ENCODE measurements at places on chromosomes 2 and 18. TPM values are rescaled to one million over a fixed set of nuclear protein-coding genes. Genes with fewer than 3 reads are reported as not detected.

DNA sequence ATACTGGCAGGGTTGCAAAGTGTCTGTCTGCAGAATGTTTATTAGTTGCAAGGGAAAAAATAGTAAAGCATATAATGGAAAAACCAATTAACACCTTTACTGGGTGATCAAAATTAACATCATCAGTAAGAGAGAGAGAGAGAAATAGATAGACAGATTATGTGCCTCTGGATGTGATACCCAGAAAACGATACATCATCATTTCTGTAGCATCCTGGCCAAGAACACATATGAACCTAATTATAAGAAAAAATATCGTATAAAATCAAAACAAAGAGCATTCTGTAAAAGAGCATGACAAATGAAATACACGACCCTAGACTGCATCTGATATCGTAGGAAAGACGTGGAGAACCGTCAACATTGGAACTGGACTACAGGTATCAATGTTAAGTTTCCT lies 64.6 kb downstream of the SMC6 start:
- DNase-seq = no peak

- DNase-seq = no peak
These were observed 9.6 kb downstream of the PTPRM start for GRCh38 chr18:7576685-7577084.

DNA sequence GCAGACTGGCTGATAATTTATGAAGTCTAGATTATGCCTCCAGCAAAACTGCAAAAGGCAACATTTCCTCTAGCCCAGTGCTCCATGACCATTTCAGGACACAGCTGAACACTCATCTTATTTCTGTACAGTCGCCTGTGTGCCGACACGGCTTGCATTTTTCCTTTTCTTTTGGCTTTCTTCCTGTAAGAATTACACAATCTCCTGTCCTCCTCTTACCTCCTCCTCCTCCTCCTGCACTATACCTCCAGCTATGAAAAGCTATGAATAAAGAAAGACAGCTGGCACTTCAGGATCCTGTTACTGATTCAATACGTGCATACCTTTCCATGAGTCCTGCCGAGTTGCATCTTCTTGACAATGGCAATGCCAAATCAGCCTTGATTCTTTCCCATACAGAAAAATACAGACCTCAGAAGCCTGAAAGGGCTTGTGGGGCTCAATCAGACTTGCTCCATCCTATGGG lies 32.2 kb upstream of the TRIB2 start:
- DNase-seq = no peak

DNA sequence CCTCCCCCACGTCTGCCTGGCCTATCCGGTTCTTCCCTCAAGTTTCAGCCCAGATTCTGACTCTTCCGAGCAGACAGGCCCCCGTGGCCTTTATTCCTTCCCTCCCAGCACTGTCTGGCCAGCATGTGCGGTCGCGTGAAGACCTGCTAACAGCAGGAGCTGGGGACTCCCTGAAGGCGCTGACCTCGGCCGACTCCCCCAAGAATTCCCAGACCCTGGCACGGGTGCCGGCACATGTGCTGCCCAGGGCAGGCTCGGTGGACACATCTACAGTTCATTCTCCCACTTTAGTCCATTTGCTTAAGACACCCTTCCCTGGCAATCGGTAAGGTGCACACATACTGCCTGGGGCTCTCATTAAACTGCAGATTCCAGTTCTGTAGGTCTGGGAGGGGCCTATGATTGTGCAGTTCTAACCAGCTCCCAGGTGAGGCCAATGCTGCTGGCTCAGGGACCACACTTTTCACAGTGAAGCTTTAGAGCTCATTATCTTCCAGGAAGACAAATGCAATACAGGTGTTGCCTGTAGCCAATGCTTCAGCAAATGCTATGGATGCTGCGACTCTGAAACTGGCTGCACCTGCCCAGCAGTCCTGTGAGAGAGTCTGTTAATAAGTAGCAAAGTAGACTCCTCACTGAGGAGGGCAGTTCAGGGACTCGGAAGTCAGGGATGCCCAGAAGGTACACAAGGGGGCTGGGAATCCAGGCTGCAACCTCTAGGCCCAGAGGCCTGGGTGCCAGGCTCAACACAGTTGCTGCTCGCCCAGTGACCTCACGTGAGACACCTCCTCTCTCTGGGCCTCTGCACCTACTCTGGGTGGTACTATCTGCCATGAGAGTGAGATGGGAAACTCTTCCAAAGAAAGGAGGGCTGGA lies 45.4 kb upstream of the TAF1B start:
- DNase-seq = no peak

GRCh38 chr2:237430861-237431260 lies 16.9 kb upstream of the COL6A3 start:
- DNase-seq = no peak

DNA sequence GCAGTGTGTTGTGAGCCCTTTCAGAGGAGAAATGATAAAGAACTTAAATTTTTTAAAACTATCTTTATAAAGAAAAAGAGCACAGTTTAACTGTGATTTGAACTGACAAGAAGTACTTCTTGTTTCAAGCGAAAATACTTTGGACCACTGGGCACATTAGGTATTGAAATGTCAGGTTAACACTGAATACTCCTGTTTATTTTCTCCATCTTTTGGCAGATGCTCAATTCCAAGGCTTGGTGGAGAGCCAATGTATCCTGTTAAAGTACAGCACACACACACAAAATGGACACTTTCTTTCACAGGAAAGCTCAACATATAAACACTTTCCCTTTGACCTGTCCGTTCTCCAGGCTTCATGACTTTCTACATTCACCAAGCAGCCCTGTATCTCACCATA lies 32.6 kb upstream of the SP3 start:
- no peak for DNase-seq

DNA sequence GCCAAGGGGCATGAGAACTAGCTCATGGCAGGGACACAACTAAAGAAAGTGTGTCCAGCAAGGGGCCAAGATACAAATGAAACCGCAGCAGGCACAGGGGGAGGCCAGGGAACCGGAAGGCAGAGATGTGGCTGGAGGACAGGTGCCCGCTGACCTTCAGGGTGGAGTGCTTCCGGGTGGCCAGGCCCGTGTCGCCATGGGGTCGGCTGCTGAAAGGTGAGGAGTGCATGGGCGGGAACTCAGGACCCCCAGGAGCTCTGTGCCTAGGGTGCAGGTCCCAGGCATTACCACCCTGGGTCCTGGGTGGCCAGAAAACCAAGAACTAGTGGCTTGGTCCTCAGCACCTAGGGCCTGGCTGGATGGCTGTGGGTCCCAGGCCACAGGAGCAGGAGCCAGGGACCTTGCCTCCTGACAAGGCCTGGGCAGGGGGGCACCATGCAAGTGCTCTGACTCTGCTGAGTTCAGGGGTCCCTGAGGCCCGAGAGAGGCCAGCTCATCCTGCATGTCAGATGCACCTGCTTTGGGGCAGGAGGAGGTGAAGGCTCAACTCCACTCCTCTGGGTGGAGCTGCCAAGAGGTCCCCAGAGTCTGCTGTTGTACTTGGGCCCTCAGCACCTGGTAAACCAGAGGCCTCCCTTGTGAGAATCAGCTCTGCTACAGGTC lies 50.9 kb downstream of the CENPO start:
- no peak for DNase-seq

The ARL4C gene
- 9.2 TPM for total RNA-seq
